MV-4-11 (cell line): ENCODE measurements at places on chromosomes 7 and 10.

DNA sequence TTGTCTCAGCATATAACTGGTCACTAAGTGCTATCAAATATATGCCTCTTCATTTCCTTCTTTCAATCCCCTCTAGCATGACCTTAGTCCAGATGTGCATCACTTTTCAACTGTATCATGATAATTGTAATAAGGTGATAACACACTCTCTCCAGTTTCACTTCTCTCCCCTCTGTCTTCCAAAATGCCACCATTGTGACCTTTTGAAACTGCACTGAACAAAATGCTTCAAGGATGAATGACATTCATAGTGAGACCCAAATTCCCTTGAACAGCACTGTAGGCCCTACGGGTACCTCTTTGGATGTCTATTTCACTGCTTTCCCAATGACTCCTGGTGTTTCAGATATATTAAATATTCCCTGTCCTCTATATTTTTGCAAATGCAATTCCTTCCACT, 224.8 kb downstream of the DNAJB9 start:
- DNase-seq = no peak

GRCh38 chr7:12570168-12570533, 369 bp upstream of the SCIN start:
- no peak for DNase-seq

DNA sequence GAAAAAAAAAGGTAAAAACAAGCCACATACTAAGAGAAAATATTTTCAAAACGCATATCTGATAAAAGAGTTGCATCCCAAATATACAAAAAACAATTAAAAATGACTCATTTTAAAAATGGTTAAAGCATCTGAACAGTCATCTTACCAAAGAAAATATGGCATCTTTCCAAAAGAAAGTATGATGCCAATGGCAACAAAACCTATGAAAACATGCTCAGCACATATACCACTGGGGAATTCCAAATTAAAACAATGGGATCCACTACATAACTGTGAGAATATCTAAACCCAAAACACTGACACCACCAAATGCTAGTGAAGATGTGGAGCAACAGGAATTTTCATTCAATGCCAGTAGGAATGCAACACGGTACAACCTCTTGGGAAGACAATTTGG, 39.3 kb downstream of the VSTM2A start:
- no peak for DNase-seq

DNA sequence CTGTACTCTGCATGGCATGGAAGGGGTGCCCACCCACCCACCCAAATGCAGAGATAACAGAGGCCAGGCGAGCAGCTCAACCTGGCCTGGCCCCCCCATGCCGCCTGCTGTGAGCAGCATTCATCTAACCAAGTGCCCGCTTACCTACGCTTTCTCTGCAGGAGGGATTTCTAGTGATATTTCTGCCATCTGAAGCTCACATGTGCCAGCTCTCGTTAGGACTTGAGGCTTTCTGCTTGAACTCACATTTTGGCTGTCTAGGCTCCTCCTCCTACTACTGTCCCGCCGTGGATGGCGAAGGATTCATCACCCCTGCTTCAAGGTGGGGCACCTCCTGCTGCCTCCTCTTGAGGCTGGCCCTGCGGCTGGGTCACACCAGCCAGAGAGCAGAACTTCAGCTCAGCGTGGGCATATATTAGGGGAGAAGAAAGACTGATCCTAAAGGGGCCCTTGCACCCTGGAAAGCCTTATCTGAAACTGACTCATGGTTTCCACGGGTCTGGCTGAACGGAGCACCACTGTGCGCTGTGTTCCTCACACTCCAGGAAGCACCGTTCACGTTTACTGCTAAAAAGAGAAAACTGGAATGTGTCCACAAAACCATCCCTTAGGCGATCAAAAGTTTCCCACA, 45.5 kb downstream of the CTBP2 start:
- no peak for DNase-seq

DNA sequence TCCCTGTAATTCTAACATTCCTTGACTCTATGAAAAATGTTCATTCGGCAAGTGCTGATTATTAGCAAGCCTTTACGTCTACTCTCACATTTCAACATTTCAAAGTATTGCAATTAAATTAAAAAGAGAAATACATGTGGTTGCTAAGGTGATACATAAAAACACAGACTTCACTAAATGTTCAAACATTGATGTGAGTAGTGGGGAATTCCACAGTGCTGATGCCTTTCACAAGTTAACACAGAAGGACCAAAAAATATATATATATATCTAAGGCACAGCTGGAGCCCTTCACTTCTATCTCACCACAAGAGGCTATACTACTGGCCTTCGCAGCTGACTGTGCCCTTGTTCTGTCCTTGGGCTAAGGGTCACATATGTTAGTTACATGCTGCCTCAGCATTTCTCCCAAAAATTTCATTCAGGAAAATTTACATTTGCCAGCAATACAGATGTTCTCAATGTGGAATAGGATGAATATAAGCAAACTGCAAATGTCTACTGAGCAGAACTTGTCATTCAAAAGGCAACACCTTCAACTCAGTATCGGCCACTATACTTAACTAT, 13.9 kb downstream of the CTTNBP2 start:
- no peak for DNase-seq

DNA sequence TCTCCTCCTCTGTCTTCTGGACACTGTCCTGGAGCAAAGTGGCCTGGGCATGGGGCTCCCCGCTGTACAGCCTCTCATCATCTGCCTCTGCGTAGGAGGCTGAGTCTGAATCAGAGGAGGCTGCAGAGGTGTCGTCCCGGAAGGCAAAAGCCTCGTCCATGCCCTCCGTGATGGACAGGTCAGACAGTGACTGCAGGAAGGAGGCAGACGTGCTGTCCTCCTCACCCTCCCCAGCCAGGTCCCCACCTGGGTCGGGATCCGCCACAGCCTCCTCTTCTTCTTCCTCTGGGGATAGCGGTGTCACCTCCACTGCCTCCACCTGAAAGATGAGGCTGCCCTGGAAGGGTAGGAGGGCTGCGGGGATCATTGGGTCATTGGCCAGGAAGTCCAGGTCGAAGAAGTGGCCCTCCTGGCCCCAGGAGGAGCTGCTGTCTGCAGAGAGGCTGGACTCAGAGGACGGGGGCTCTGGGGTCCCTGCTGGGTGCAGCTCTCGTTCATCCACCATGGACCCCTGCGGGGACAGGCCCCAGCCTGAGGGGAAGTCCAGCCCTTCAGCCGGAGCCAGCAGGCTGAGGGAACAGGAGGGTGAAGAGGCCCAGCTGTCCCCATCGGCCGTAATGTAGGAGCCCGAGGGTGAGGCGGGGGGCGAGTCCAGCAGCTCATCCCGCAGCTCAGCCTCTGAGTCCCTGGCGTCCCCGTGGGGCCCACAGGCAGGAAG, 3.7 kb downstream of the NACAD start:
- no peak for DNase-seq

GRCh38 chr7:102943423-102944169, 30.8 kb downstream of the LRRC17 start:
- DNase-seq = no peak

DNA sequence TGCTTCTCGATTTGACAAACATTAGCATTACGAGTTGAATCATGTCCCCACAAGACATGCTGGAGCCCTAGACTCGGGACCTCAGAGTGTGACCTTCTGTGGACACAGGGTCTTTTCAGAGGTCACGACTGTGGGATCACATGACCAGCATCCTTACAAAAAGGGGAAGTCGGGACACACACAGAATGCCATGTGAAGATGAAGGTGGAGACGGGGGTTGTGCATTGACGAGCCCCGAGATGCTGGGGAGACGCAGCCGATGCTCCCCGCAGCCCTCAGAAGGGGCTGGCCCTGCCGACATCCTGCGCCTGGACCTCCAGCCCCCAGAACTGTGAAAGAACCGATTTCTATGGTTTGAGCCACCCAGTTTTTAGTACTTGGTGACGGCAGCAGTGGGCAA, 7.5 kb downstream of the ZFAND2A start:
- no peak for DNase-seq

GRCh38 chr7:2224934-2225333, 7.8 kb downstream of the MAD1L1 start:
- no peak for DNase-seq

DNA sequence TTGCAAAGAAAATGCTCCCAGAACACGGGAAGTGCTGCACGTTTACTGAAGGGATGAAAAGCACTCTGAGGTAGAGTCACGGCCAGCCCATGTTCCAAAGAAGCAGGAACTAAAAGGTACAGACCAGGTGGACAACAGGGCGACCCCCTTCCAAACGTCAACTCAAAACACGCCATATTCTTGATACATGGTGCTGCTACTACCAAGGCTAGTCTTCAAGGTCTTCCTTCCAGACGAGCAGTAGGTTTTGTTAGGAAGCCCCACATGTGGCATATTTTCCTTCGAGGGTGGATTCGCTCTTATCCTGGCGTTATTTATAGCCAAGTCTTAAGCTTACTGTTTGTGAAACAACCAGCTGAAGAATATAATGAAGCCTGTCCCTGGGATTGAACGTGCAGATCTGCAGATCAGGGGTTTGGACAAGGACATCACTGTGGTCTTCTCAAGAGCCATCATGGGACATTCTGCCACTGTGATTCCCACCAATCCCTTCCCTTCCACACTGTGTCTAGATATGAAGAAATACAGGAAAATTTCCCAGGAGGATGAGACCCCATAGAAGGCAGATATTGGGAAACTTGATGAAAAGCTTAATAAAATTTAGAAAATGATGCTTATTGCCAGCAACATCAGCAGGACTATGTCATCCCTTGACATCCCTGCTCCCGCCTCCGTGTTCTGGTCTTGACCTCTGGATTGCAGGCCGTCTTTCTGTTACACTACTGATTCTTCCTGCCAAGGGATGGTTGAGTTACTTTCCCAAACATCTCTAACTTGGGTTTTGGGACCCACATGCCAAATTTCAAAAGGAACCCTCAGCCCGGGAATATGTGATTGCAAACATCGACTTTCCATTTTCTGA, 734.4 kb downstream of the PARD3 start:
- DNase-seq = no peak

DNA sequence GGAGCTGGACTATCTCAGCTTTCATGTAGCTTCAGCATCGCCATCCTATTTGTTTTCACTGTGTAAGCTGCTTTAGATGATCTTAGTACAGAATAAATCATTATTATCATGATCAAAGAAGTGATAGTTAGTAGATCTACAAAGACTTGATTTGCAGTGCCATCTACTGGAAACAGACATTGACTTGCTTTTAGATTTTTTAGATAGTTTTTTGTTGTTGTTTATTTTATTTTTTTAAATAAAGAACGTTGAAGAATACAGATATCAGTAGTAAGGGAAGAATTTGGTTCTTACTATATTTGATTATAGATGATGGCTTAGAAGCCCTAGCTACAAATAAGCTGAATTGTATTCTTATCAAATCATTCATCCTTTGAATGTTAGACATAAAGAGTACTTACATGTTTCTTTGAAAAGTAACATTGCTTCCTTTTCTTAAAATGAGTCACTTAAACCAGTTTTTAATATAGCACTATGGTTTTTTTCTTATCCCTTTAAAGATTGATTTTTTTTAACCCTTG, 6.3 kb upstream of the SFMBT2 start:
- peak; percentile 70 for DNase-seq

DNA sequence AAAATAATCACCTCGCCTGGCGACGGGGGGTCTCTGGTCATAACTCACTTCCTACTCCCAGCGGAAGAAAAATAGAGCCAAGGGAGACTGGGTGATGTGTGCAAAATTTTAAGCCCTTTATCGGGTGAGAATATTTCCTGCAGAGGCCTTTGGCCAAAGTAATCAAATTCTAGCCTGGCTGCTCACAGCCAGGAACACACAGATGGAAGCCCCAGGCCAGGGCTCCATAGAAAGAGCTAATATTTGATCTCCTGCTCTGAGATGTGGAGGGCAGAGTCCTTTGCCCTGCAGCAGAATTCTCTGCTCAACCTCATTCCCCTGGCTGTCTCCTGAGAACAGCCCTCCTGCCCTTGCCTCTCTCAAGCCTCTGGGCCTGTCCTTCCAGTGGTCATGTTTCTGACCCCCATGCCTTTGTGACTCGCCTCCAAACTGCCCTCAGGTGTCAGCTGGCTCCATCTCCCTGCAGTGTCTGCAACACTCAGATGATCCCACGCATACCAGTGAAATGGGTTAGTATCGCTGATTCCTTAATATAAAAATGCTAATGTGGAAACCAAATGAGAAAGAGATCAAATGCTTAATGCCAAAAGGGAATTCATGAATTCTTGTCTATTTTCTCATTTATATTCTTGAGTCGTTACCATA, 34.5 kb downstream of the FRMD4A start:
- DNase-seq = no peak

GRCh38 chr10:19412531-19412930, 363.9 kb downstream of the MALRD1 start:
- DNase-seq = no peak

GRCh38 chr10:100209303-100209702, 20.1 kb downstream of the CHUK start:
- DNase-seq = no peak

DNA sequence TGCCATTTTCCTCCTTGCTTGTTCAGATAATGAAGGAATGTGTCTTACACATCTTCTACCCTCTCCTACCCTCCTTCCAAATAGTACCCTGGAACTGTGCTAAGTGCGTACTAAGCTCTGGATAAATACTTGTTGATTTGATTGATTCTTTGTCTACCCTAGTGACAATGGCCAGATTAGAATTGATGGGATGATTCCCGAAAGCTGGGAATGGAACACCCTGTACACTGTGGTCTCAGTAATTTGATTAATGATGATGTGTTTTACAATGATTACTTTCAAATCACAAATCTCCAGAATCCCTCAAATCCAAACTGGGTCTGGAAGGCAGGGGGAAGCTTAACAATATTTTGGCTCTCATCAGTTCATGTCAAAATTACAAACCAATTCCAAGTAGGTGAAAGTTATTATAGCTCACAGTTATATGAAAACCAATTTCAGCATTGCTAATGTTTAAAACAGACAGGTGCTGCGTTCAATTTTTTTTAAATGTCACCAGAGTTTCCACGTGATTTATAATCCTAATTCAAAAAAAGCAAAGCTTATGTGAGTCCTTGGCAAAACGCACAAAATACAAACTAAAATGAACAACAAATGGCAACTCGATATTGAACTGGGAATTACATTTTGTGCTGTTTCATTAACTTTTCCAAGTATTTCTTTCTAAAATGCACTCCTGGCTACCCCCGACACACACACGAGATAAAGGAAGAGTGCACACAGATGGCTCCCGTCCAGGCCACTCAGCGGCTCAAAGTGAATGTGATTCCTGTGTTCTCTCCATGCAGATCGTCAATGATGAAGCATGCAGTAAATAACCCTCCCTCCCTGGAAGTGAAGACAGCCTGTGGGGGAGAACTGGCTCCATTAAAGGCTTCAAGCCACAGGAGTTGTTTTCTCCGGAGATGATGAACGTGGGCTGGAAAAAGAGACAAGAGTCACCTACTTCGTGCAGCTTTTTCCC, 21.7 kb upstream of the ADRB1 start:
- DNase-seq = no peak

- peak; percentile 24 for DNase-seq
Observed at GRCh38 chr10:77949167-77949566, 22.6 kb upstream of the DLG5 start.
